ENCODE measurements at places on chromosomes 16 and 17. TPM values are rescaled to one million over a fixed set of nuclear protein-coding genes. Genes with fewer than 3 reads are reported as not detected.

Gene SPG7
- total RNA-seq: 90.7 TPM

Gene LGALS9
- total RNA-seq: not detected

Gene CLEC19A
- total RNA-seq: not detected

Gene PRSS36
- 0.81 TPM for total RNA-seq

Gene DHRS7C
- not detected for total RNA-seq

Gene HSBP1
- 203 TPM for total RNA-seq

Gene CYTH1
- 8.8 TPM for total RNA-seq

- H3K27ac ChIP-seq: no peak overlapping the region
- H3K4me3 ChIP-seq: no peak overlapping the region
- H3K4me1 ChIP-seq: no peaks in the 10 kb centered on the region
- H3K36me3 ChIP-seq: no peaks in the 10 kb centered on the region
- peaks cover 15% of the 10 kb centered on the region for H3K27me3 ChIP-seq
- DNase-seq: no peak
These were observed 223.0 kb upstream of the ELAC2 start for GRCh38 chr17:13240851-13241250.

- no peak overlapping the region for H3K27ac ChIP-seq
- peaks cover 21% of the 10 kb centered on the region for H3K4me1 ChIP-seq
- peaks cover 18% of the 10 kb centered on the region for H3K36me3 ChIP-seq
- DNase-seq: no peak
- no peak overlapping the region for H3K4me3 ChIP-seq
These were observed 10.2 kb upstream of the NFATC3 start for GRCh38 chr16:68074850-68075555.

DNA sequence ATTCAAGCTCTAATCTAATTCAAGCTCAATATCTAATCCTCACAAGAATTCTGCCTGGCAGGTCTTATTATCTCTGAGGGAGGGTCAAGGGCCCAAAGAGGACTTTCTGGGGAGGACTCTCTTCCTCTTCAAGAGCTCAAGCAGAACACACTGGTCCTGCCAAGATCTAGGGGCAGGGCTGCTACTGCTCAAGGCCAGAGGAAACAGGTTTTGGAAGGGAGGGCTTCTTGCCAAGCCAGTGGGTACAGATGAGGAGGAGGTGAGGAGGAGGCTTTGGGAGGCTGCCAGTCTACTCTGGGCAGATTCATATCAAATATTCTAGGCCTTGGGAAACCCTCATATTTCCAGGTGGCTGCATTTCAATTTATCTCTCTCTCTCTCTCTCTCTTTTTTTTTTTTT lies 51.8 kb upstream of the IL34 start:
- no peak overlapping the region for H3K27ac ChIP-seq
- H3K4me1 ChIP-seq: peaks cover 13% of the 10 kb centered on the region
- no peaks in the 10 kb centered on the region for H3K36me3 ChIP-seq
- peaks cover 26% of the 10 kb centered on the region for H3K27me3 ChIP-seq

DNA sequence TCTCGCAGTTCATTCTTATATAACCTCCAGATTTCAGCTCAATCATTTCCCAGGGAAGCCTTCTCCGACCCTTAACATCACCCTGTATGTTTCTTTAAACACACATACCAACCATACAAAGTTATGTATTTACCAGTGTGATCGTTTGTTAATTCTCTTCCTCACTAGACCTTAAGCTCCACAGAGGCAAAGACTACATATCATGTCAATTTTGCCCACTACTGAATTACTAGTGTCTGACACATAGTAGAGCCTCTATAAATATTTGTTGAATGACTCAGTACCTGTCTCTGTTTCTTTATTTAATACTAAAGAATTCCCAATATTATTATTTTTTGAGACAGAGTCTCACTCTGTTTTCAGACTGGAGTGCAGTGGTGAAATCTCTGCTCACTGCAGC lies 137.2 kb downstream of the SHISA9 start:
- no peak overlapping the region for H3K27ac ChIP-seq
- H3K36me3 ChIP-seq: peaks cover 6% of the 10 kb centered on the region
- H3K27me3 ChIP-seq: no peaks in the 10 kb centered on the region
- DNase-seq: no peak
- no peaks in the 10 kb centered on the region for H3K4me1 ChIP-seq

DNA sequence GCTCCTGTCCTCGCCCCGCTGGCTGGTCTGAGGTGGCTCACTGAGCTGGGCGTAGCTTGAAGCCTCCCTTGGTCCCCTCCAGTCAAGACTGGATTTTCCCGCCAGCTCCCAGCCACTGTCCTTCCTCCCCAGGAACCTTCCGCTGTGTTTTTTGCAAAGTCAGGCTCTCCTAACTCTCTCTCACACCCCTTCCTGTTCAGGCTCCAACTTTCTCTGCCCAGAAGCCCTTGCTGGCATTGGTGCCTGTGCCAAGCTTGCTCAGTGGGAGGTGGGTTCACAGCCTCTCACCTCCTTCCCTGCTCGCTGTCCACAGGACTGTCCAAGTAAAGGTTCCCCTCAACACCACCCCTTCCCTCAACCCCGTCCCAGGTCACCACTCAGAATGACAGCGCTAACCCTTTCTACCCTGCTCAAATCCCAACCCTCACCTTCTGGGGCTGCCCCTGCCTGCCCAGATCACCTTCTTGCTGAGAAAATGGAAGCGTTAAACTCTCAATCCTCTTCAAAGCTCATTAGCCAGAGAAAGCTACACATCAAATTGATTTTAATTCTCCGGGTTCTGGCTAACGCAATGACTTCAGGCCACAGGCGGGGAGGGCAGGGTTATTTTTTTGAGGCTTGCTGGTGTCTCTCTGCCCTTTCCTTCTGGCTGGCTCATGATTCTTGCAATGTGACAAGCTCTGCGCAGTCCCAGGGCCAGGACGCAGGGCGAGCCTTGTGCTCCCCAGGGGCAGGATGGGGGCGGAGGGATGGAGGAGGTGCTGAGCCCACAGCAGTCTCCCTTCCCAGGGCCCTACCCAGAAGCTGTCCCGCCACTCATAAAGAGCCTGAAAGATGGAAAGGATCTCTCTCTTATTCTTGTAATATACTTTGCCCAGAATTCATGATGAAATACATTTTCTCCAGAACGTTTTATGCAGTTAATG lies 357.2 kb upstream of the TNRC6C start:
- H3K36me3 ChIP-seq: no peaks in the 10 kb centered on the region
- no peak overlapping the region for H3K27ac ChIP-seq
- H3K4me1 ChIP-seq: peaks cover 20% of the 10 kb centered on the region
- DNase-seq: no peak
- no peak overlapping the region for H3K4me3 ChIP-seq

GRCh38 chr17:43531955-43532354 lies 14.2 kb downstream of the ETV4 start:
- no peak overlapping the region for H3K27ac ChIP-seq
- no peak for DNase-seq
- no peak overlapping the region for H3K4me3 ChIP-seq
- peaks cover 35% of the 10 kb centered on the region for H3K4me1 ChIP-seq

GRCh38 chr17:78126895-78127238 lies 1.7 kb downstream of the TMC6 start:
- H3K27ac ChIP-seq: no peak overlapping the region
- 0 out of 2 replicates have a peak, but pooled peaks cover 5% of the 10 kb centered on the region for H3K4me1 ChIP-seq
- no peak overlapping the region for H3K4me3 ChIP-seq
- H3K27me3 ChIP-seq: peaks cover 18% of the 10 kb centered on the region

GRCh38 chr17:28887871-28888471 lies 9.6 kb downstream of the FLOT2 start:
- H3K4me1 ChIP-seq: peaks cover under 1% of the 10 kb centered on the region
- DNase-seq: no peak
- peaks cover 5% of the 10 kb centered on the region for H3K36me3 ChIP-seq
- no peak overlapping the region for H3K27ac ChIP-seq

- peaks cover 28% of the 10 kb centered on the region for H3K4me1 ChIP-seq
- no peaks in the 10 kb centered on the region for H3K36me3 ChIP-seq
- peaks cover 4% of the 10 kb centered on the region for H3K27me3 ChIP-seq
- no peak overlapping the region for H3K4me3 ChIP-seq
- no peak overlapping the region for H3K27ac ChIP-seq
These were observed 190.0 kb upstream of the CIBAR2 start for GRCh38 chr16:85302018-85302847.

DNA sequence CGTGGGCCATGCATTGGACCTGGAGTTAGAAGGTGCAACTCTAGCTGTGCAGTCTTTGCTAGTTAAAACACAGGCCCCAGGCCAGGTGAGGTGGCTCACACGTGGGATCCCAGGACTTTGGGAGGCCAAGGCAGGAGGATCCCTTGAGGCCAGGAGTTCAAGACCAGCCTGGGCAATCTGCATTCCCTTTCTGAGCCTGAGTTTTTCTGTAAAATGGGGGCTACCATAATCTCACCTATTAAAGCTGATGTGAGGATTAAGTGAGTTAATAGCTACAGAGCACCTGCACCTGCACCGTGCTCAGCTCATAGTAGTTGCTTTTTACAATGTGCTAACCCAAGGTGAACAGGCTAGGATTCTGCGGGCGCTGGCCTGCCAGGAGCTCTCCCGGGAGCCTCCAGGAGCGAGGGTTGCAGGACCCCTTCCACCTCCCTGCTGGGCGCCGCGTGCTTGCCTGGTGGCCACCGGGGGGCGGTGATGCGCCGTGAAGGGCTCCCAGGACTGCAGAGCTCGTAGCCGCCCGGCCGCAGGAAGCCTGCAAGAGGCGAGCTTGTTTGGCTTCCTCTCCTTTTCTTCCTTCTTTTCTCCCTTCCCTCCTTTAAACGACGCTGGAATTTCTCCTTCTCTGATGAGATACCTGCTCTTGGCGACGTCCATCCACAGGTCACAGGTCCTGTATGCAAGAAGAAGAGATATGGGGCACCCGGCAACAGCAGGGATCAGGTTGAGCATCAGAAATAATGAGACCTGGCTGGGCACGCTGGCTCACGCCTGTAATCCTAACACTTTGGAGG lies 51.3 kb downstream of the ZFP90 start:
- no peak overlapping the region for H3K27ac ChIP-seq
- DNase-seq: peak; percentile 46
- peaks cover 6% of the 10 kb centered on the region for H3K4me1 ChIP-seq

DNA sequence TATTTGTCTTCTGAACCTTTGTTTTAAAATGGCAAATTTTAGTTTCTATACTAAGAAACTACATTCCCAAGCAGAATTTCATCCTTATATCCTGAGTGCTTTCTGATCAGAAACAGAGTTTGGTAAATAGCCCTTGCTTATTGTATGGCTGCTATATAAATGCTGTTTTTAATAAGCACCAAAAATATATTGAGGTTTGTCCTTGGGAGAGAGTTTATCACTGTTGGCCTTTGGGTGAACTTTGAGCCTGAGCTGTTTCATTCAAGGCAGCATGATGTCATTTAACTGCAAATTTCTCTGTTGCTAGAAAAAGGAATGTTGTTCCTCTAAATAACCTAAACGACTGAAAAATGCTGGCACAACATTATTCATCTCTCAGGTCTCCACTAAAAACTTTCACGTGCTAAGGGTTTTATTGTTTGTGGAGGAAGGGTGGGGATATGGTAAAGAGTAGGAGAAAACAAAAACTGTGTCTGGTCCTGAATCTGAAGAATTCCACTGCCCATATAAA lies 334.3 kb upstream of the TBX2 start:
- H3K27me3 ChIP-seq: no peaks in the 10 kb centered on the region
- peak overlapping the region; percentile 51 for H3K4me3 ChIP-seq
- H3K27ac ChIP-seq: peak overlapping the region; percentile 57
- H3K36me3 ChIP-seq: no peaks in the 10 kb centered on the region
- DNase-seq: peak; percentile 24

- peaks cover 45% of the 10 kb centered on the region for H3K36me3 ChIP-seq
- H3K4me3 ChIP-seq: no peak overlapping the region
- no peaks in the 10 kb centered on the region for H3K27me3 ChIP-seq
- no peak overlapping the region for H3K27ac ChIP-seq
- DNase-seq: no peak
- H3K4me1 ChIP-seq: no peaks in the 10 kb centered on the region
These were observed 8.0 kb downstream of the TLCD3A start for GRCh38 chr17:740240-741017.

DNA sequence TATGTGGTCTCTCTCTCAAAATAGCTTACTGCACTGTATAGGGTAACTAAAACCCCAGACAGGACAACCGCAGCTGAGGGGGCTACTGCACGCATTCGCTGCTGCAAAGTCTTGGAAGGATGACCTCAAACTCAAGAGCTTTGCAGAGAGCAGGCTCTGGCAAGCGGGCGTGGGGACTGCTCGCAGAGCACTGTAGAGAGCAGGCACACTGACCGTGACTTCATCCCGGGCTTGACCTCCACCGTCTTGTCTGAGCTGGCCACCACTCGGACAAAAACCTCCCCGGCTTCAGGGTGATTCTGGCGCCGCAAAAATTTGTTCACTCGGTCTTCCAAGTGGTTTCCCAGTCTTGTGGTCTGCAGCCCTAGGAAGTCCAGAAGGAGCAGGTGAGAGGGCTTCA lies 22.9 kb upstream of the TRAP1 start:
- peaks cover 6% of the 10 kb centered on the region for H3K27me3 ChIP-seq
- no peak overlapping the region for H3K4me3 ChIP-seq
- H3K27ac ChIP-seq: no peak overlapping the region
- peaks cover 52% of the 10 kb centered on the region for H3K36me3 ChIP-seq
- DNase-seq: no peak
- H3K4me1 ChIP-seq: peaks cover under 1% of the 10 kb centered on the region

- H3K4me3 ChIP-seq: no peak overlapping the region
- DNase-seq: no peak
- no peaks in the 10 kb centered on the region for H3K36me3 ChIP-seq
- H3K27ac ChIP-seq: no peak overlapping the region
These were observed 109.1 kb downstream of the MSI2 start for GRCh38 chr17:57365420-57365819.

DNA sequence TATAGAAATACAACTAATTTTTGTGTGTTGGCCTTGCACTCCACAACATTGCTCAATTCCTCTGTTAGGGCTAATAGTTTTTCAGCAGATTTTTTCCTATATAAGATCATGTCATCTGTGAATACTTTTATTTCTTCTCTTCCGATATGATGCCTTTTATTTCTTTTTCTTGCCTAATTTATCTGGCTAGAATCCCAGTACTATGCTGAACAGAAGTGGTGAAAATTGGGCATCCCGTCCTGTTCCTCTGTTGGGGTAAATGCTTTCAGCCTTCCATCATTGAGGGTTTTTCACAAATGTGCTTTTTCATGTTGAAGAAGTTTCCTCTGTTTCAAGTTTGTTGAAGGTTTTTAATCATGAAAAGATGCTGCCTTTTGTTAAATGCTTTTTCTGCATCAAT lies 22.7 kb upstream of the TNFRSF13B start:
- no peak overlapping the region for H3K27ac ChIP-seq
- DNase-seq: no peak
- no peaks in the 10 kb centered on the region for H3K27me3 ChIP-seq
- no peaks in the 10 kb centered on the region for H3K36me3 ChIP-seq
- no peak overlapping the region for H3K4me3 ChIP-seq
- peaks cover 14% of the 10 kb centered on the region for H3K4me1 ChIP-seq

Data from HFFc6 (cell line).